ENCODE measurements at places on chromosomes 1 and 21. TPM values are rescaled to one million over a fixed set of nuclear protein-coding genes. Genes with fewer than 3 reads are reported as not detected.

PLA2G2C gene
- not detected for total RNA-seq

RORC gene
- not detected for total RNA-seq

REN gene
- not detected for total RNA-seq

MROH9 gene
- total RNA-seq: not detected

SSU72 gene
- 95.3 TPM for total RNA-seq

FBXO2 gene
- 0.68 TPM for total RNA-seq

BEND5 gene
- total RNA-seq: 1.1 TPM

SEMA4A gene
- not detected for total RNA-seq

RGS13 gene
- not detected for total RNA-seq

TNFRSF9 gene
- not detected for total RNA-seq

OR2W3 gene
- total RNA-seq: not detected

CNTN2 gene
- total RNA-seq: not detected

UTP11 gene
- total RNA-seq: 50.9 TPM

HSPA6 gene
- total RNA-seq: not detected

GDAP2 gene
- total RNA-seq: 12.6 TPM

INSRR gene
- total RNA-seq: not detected

DNAJC6 gene
- 0.44 TPM for total RNA-seq

CFHR3 gene
- total RNA-seq: 0.31 TPM

VWA5B1 gene
- total RNA-seq: not detected

AZIN2 gene
- 1.2 TPM for total RNA-seq

TNFRSF25 gene
- total RNA-seq: 3.9 TPM

TMEM125 gene
- total RNA-seq: not detected

C1orf226 gene
- total RNA-seq: 1.7 TPM

CRP gene
- not detected for total RNA-seq

FMO5 gene
- total RNA-seq: 0.93 TPM

WNT3A gene
- not detected for total RNA-seq

TP53BP2 gene
- total RNA-seq: 26.2 TPM

SUSD4 gene
- total RNA-seq: not detected

LCE3E gene
- not detected for total RNA-seq

SERPINC1 gene
- not detected for total RNA-seq

CCDC185 gene
- total RNA-seq: not detected

DCDC2B gene
- not detected for total RNA-seq

FLG2 gene
- not detected for total RNA-seq

ERICH3 gene
- total RNA-seq: not detected

ARHGEF19 gene
- total RNA-seq: 11.9 TPM

ABCA4 gene
- 0.59 TPM for total RNA-seq

OXCT2 gene
- 0.49 TPM for total RNA-seq

All from cardiac ventricle fibroblast (primary cell).